ENCODE measurements at places on chromosomes 12 and 14.

DNA sequence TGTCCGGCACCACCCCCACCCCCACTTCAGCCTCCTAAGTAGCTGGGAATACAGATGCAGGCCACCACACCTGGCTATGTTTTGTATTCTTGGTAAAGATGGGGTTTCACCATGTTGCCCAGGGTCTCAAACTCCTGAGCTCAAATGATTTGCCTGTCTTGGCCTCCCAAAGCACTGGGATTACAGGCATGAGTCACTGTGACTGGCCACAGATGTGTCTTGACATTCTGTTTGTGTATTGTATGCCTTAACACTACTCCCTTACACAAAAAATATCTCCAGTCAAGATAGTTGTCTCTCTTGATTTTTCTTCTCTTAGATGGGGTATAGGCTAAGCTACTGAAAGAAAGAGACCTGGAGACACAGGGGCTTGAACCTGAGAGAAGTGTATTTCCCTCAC is 17.6 kb downstream of the CLEC14A start:
- no peak overlapping the region for H3K4me3 ChIP-seq
- H3K27ac ChIP-seq = no peak overlapping the region

DNA sequence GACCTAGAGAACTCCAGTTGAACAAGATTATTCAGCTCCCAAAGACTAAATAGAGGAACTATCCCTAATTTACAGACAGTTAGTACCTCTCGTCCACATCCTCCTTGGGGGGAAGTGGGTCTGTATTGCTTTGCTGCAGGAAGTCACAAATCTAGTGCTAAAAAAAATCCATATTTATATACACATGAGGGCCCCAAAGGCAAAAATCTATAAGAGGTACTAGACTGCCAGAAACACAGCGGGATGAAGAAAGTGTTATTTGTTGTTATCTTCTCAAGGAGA is 190.1 kb downstream of the TTC8 start:
- H3K27ac ChIP-seq = no peak overlapping the region
- peaks cover 36% of the 10 kb centered on the region for H3K27me3 ChIP-seq
- no peaks in the 10 kb centered on the region for H3K36me3 ChIP-seq
- H3K4me1 ChIP-seq = no peaks in the 10 kb centered on the region
- no peak for DNase-seq

- H3K4me3 ChIP-seq = no peak overlapping the region
- no peaks in the 10 kb centered on the region for H3K4me1 ChIP-seq
- peaks cover 7% of the 10 kb centered on the region for H3K27me3 ChIP-seq
These were observed 56.9 kb upstream of the E2F7 start for GRCh38 chr12:77122236-77122635.

GRCh38 chr12:23361971-23362370 is 587.5 kb downstream of the SOX5 start:
- no peak for DNase-seq
- H3K27ac ChIP-seq = no peak overlapping the region
- H3K4me1 ChIP-seq = no peaks in the 10 kb centered on the region
- no peaks in the 10 kb centered on the region for H3K27me3 ChIP-seq

GRCh38 chr12:110533607-110534006 is 31.5 kb downstream of the RAD9B start:
- DNase-seq = no peak
- peaks cover 17% of the 10 kb centered on the region for H3K4me1 ChIP-seq

DNA sequence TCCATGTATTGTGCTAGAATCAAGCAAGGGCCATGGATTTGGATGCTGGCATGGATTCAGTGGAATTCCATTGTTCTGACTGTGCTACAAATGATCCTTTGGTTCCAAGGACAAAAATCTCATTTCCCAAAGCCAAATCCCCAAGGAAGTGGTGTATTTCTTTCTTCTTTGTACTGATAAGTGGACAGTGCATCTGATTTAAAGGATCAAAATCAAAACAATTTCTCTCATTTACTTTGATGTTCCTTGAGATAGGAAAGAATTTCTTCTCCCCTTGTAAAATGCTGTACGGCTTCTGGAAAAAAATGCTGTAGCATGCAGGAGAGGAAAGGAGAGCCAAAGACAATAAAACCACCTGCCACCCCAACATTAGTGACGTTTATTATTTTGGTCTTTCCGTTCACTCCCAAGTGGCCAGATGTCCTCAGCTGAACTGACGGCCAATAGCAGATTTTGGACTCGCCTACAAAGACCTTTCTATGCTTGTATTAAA is 185.7 kb downstream of the PRKD1 start:
- no peak for DNase-seq
- H3K27me3 ChIP-seq = no peaks in the 10 kb centered on the region
- H3K4me1 ChIP-seq = no peaks in the 10 kb centered on the region
- H3K4me3 ChIP-seq = no peak overlapping the region
- no peak overlapping the region for H3K27ac ChIP-seq
- peaks cover 2% of the 10 kb centered on the region for H3K36me3 ChIP-seq

DNA sequence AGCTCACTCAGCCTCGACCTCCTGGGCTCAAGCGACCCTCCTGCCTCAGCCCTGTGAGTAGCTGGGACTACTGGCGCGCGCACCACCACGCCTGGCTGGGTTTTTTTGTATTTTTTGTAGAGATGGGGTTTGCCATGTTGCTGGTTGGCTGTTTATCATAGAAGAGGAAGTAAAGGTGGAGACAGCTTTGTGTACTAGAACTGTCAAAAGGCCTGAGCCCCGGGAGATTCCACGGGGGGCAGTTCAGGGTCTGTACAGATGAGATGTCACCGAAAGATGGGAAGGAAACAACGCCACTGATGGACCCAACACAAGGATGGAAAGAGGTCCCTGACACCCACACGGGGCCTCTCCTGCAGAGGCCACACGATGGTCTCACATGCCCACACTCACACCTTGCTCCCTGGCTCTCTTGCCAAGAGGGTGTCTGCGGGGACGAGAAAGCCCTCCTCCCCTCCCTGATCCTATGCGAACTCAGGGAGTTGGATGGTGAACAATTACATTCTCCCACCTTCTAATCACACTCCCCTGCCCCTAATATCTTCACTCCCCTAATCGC is 66.6 kb downstream of the KDM2B start:
- H3K27me3 ChIP-seq = no peaks in the 10 kb centered on the region
- no peaks in the 10 kb centered on the region for H3K36me3 ChIP-seq
- no peak for DNase-seq
- peaks cover 8% of the 10 kb centered on the region for H3K4me1 ChIP-seq
- peak overlapping the region; percentile 19 for H3K27ac ChIP-seq

- H3K27ac ChIP-seq = no peak overlapping the region
- no peaks in the 10 kb centered on the region for H3K4me1 ChIP-seq
- no peak for DNase-seq
- H3K36me3 ChIP-seq = no peaks in the 10 kb centered on the region
- H3K27me3 ChIP-seq = no peaks in the 10 kb centered on the region
- H3K4me3 ChIP-seq = no peak overlapping the region
These were observed 11.7 kb upstream of the NAA30 start for GRCh38 chr14:57378661-57379060.

GRCh38 chr14:53441789-53442188 is 288.7 kb upstream of the DDHD1 start:
- no peaks in the 10 kb centered on the region for H3K4me1 ChIP-seq
- no peaks in the 10 kb centered on the region for H3K36me3 ChIP-seq
- H3K27me3 ChIP-seq = no peaks in the 10 kb centered on the region
- H3K4me3 ChIP-seq = no peak overlapping the region

- H3K27ac ChIP-seq = no peak overlapping the region
- no peaks in the 10 kb centered on the region for H3K36me3 ChIP-seq
- H3K4me3 ChIP-seq = peak overlapping the region; percentile 65
- peaks cover 10% of the 10 kb centered on the region for H3K4me1 ChIP-seq
These were observed 1.2 kb upstream of the TNFAIP2 start for GRCh38 chr14:103121846-103122584.

- no peaks in the 10 kb centered on the region for H3K36me3 ChIP-seq
- no peak overlapping the region for H3K27ac ChIP-seq
- H3K27me3 ChIP-seq = no peaks in the 10 kb centered on the region
- H3K4me1 ChIP-seq = peaks cover 4% of the 10 kb centered on the region
- H3K4me3 ChIP-seq = no peak overlapping the region
These were observed 28.3 kb upstream of the COL2A1 start for GRCh38 chr12:48032597-48032996.

DNA sequence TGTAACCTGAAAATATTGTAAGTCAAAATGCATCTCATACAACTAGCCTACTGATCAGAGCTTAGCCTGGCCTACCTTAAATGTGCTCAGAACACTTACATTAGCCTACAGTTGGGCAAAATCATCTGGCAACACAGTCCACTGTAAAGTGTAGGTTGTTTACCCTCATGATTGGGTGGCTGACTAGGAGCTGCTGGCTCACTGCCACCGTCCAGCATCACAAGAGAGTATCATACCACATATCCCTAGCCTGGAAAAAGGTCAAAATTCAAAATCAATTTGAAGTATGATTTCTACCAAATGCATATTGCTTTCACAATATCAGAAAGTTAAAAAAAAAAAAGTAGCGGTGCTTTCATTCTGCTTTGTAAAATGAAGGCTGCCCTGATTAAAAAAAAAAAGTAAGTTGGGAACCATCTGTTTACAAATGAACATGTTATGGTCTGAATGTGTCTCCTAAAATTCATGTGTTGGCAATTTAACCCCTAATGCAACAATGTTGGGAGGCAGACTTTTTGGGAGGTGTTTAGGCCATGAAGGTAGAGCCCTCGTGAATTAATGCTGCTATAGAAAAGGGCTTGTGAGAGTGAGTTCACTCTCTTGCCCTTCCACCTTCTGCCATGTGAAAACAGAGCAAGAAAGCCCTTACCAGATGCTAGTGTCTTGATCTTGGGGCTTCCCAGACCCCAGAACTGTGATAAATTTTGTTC is 211.8 kb downstream of the PPM1H start:
- H3K27me3 ChIP-seq = no peaks in the 10 kb centered on the region
- H3K36me3 ChIP-seq = no peaks in the 10 kb centered on the region
- no peaks in the 10 kb centered on the region for H3K4me1 ChIP-seq
- DNase-seq = no peak

GRCh38 chr12:14460212-14460841 is 94.8 kb downstream of the ATF7IP start:
- H3K27me3 ChIP-seq = no peaks in the 10 kb centered on the region
- no peak overlapping the region for H3K27ac ChIP-seq
- H3K4me3 ChIP-seq = no peak overlapping the region
- DNase-seq = no peak
- H3K4me1 ChIP-seq = peaks cover 27% of the 10 kb centered on the region

DNA sequence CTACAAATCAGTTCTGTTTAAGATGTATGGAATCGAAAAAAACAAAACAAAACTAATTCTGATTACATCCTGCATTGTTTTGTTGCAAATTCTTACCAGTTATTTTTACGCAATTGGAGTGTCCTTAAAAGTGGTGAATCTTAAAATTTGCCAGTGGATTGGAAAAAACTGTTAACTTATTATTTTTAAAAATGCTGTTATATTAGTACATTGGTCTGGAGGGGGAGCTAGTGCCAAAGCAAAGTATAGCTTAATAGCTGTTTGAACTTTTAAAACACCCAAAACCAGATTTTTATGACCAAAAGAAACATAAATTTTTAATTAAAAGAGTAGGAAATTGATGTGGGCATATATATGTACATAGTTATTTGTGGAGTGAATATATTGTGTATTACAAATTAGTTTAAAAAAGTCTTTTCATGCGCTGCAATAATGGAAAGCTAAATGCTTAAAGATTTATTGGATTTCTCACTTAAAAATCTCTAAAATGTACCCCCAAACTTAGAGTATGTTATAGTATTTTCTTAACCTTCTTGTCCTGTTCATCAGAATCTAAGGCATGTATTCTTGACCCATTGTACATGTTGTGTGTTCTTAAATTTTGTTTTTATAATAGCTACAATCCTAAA is 2.5 kb downstream of the FUT8 start:
- peak; percentile 10 for DNase-seq
- H3K27ac ChIP-seq = no peak overlapping the region
- H3K27me3 ChIP-seq = no peaks in the 10 kb centered on the region
- peak overlapping the region; percentile 98 for H3K4me3 ChIP-seq
- peaks cover 44% of the 10 kb centered on the region for H3K4me1 ChIP-seq
- no peaks in the 10 kb centered on the region for H3K36me3 ChIP-seq

DNA sequence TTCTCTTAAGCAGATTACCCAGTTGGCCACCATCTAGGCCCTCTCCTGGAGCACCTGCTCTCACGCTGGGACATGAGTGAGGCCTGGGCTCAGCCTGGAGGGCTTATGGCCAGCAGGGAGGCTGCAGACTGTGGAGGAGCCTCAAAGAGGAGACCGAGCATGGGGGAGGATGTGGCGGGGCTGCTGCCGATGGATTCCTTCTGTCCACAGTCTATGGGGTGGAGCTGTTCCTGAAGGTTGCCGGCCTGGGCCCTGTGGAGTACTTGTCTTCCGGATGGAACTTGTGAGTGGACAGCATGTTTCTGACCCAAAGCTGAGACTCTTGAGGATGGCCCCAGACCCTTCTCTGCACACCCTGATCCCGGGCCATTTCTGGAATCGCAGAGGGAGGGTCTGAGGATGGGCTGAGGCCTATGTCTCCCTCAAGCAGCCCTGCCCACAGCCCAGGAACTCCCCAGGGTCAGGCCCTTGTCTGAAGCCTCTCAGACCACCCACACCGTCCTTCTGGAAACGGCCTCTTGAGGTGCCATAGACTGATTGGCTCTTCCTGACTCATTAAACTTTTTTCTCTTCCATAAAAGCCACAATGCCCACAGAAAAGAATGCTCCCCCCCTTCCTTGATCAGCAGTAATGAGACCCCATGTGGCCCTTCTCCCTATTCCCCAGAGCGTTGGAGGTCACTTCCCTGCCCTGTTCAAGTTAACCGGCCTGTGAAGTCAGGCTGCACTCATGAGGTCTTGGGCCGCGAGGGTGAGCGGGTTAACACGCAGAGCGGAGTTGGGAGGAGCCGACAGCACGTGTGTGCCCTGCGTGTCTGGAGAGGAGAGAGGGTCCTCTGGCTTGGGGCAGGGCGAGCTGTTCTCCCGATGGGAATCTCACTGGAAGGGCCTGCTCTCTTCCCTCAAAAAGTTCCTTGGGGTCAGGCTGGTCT is 49.0 kb downstream of the SLC8B1 start:
- peaks cover 17% of the 10 kb centered on the region for H3K36me3 ChIP-seq
- DNase-seq = no peak
- no peak overlapping the region for H3K4me3 ChIP-seq
- H3K27ac ChIP-seq = no peak overlapping the region
- no peaks in the 10 kb centered on the region for H3K4me1 ChIP-seq
- no peaks in the 10 kb centered on the region for H3K27me3 ChIP-seq

- peaks cover 35% of the 10 kb centered on the region for H3K27me3 ChIP-seq
- DNase-seq = peak; percentile 10
- no peak overlapping the region for H3K27ac ChIP-seq
- H3K4me1 ChIP-seq = no peaks in the 10 kb centered on the region
- no peaks in the 10 kb centered on the region for H3K36me3 ChIP-seq
- no peak overlapping the region for H3K4me3 ChIP-seq
These were observed 359.9 kb downstream of the RGS6 start for GRCh38 chr14:72291908-72292688.

GRCh38 chr14:35789651-35790050 is 19.4 kb downstream of the RALGAPA1 start:
- peaks cover 31% of the 10 kb centered on the region for H3K4me1 ChIP-seq
- H3K4me3 ChIP-seq = no peak overlapping the region
- H3K27ac ChIP-seq = no peak overlapping the region

- peaks cover 95% of the 10 kb centered on the region for H3K4me1 ChIP-seq
- peaks cover 3% of the 10 kb centered on the region for H3K36me3 ChIP-seq
- H3K27ac ChIP-seq = peak overlapping the region; percentile 100
- no peaks in the 10 kb centered on the region for H3K27me3 ChIP-seq
These were observed 80.5 kb downstream of the BCL11B start for GRCh38 chr14:99191395-99192027.
